ENCODE measurements at places on chromosomes 13 and 19. TPM values are rescaled to one million over a fixed set of nuclear protein-coding genes. Genes with fewer than 3 reads are reported as not detected.

VSIG10L gene
- 1.2 TPM for total RNA-seq

ZNF723 gene
- total RNA-seq: not detected

KLK12 gene
- not detected for total RNA-seq

ERICH4 gene
- total RNA-seq: not detected

ACER1 gene
- 0.82 TPM for total RNA-seq
